Activated CD8-positive, alpha-beta memory T cell treated with anti-CD3 and anti-CD28 coated beads, Interleukin-2, amount 10 ng/mL, durations not matched to agents 7 days and 5 days (primary cell): ENCODE measurements at places on chromosomes 11 and 22. TPM values are rescaled to one million over a fixed set of nuclear protein-coding genes. Genes with fewer than 3 reads are reported as not detected.

Gene SIAE
- total RNA-seq = 4.1 TPM

Gene PPFIBP2
- 7.8 TPM for total RNA-seq

Gene OR8G1
- not detected for total RNA-seq

Gene CCDC81
- 0.16 TPM for total RNA-seq

Gene DNAJB13
- total RNA-seq = 0.29 TPM

Gene SCGB1A1
- not detected for total RNA-seq

- H3K36me3 ChIP-seq = peaks cover 6% of the 10 kb centered on the region
- H3K4me3 ChIP-seq = no peak overlapping the region
Measured at GRCh38 chr11:18540207-18541009, 13.7 kb upstream of the TSG101 start.

GRCh38 chr22:42719656-42720262 is 911 bp downstream of the A4GALT start:
- no peak for DNase-seq
- no peak overlapping the region for H3K27ac ChIP-seq
- H3K4me3 ChIP-seq = peak overlapping the region; percentile 49
- H3K4me1 ChIP-seq = peaks cover 28% of the 10 kb centered on the region
- H3K27me3 ChIP-seq = peaks cover 58% of the 10 kb centered on the region
- no peaks in the 10 kb centered on the region for H3K36me3 ChIP-seq

DNA sequence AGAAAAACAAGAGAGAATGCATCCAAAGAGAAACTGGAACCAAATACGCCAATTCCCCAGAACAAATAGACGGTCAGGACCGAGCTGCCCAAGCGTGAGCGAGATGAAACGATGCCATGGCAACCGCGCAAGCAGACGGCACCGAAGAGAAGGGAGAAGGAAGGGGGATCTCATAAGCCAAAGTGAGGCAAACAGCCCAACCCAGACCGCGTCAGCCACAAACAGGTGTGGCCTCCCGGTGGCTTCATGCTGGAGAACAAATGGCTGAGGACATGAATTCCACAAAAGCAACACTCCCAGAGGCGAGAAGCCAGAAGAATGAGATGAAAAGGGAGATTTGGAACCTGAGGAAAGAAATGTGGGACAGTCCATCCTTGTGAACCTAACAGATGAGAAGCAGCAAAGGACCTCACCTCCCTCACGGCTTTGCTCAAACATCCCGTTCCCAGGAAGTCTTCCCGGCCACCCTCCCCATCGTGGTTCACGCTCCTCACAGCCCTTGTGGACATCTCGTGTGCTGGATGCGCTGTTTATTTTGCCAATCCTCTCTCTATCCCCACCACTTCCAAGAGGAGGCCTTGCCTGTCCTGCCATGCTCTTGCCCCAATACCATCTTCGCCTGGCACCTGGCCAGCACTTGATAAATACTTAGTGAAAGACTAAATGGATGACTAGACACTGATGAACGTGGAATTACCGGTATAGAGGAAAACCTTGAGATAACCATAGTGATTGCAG is 89.1 kb upstream of the RTL6 start:
- no peak for DNase-seq
- H3K27ac ChIP-seq = no peak overlapping the region
- no peaks in the 10 kb centered on the region for H3K36me3 ChIP-seq
- peaks cover 31% of the 10 kb centered on the region for H3K27me3 ChIP-seq

DNA sequence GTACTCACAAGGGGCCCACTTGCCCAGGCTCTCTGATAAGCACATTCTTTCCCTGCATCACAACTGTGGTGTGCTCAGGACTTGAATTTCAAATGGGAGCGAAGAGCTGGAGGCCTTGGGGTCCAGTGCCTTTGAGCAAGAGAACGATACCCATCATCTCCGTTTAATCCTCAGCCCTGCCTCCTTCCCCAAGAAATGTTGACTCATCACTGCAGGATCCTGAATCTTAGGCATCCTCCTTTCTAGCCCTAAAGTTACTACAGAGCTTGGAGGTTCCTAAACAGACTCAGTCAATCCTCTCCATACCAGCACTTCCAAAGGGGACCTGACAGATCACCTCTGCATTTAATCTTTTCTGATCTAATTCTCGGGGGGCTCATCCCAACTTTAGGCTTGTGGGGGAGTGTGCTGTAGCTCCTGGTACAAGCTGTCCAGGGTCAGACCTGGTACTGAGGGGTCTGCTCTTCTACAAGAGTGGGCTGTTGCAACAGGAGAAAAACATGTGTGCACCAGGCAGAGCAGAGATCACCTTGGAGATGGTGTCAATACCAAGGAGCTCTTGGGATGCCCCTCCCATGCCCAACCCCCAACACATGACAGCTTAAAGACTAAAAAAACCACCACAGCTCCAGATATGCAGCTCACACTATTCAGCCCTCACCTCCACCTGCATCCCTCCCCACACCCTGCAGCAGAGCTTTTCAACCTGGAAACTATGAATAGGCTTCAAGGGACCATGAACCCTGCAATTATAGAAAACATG is 3.9 kb upstream of the PRG2 start:
- H3K4me3 ChIP-seq = no peak overlapping the region
- no peak for DNase-seq
- H3K27me3 ChIP-seq = no peaks in the 10 kb centered on the region
- H3K36me3 ChIP-seq = no peaks in the 10 kb centered on the region
- H3K4me1 ChIP-seq = no peaks in the 10 kb centered on the region

DNA sequence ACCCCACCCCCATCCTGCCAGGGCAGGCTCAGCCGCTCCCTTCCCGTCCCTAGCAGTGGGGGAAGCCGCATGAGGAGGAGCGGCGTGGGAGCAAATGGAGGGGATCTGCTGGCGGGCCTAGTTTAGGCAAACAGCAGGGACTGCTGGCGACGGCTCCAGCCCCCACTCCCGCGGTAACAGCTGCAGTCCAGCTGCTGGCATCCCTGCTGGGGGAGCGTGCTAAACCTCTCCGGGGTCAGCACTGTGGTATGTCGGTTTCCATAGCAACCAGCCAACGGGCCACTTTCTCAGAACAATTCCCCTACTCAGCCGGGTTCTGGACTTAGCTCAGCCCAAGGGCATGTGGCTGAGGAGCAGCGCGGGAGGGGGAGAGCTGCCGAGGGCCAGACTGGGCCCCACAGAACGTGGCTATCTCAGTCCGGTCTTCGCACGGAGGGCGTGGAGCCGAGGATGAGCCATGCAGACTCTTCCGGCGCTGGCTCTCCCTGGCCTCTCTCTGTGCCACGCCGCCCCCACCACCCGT is 98.8 kb downstream of the PKNOX2 start:
- no peak for DNase-seq
- no peaks in the 10 kb centered on the region for H3K36me3 ChIP-seq
- H3K27me3 ChIP-seq = peaks cover 40% of the 10 kb centered on the region
- H3K4me3 ChIP-seq = no peak overlapping the region
- H3K27ac ChIP-seq = no peak overlapping the region

DNA sequence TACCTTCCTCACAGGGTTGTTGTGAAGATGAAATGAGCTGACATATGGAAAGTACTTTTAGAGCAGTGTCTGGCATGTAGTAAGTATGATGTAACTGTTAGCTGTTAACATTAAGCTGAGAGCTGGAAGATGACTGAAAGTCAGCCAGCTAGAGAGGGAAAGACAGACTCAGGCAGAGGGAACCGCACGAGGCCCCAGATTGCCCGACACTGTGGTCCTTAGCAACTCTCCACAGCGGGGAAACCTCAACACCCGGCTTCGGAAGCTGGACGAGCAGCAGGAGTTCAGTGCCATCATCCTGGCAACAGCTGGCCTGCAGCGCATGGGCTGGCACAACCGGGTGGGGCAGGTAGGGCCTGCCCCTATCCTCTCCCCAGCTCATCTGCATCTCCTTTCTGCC is 6.5 kb downstream of the HMBS start:
- DNase-seq = no peak
- peaks cover 47% of the 10 kb centered on the region for H3K4me1 ChIP-seq
- peak overlapping the region; percentile 1 for H3K4me3 ChIP-seq
- H3K27ac ChIP-seq = peak overlapping the region; percentile 51
- H3K27me3 ChIP-seq = peaks cover 2% of the 10 kb centered on the region
- H3K36me3 ChIP-seq = peaks cover 34% of the 10 kb centered on the region

DNA sequence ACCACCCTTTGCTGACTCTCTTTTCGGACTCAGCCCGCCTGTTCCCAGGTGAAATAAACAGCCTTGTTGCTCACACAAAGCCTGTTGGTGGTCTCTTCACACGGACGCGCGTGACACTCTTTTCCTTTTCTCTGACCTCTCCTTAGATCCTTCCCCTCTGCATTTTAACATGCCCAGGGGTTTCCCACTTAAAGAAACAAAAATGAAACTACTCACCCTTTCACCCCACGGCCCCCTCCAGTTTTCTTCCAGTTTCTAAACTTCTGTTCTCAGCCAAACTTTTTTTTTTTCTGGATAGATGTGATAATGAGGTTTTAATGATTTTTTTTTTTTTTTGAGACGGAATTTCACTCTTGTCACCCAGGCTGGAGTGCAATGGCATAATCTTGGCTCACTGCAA is 32.8 kb upstream of the NUP50 start:
- H3K4me3 ChIP-seq = no peak overlapping the region
- H3K36me3 ChIP-seq = peaks cover 36% of the 10 kb centered on the region
- no peak for DNase-seq
- H3K4me1 ChIP-seq = peaks cover 28% of the 10 kb centered on the region
- peaks cover 2% of the 10 kb centered on the region for H3K27me3 ChIP-seq

- no peak overlapping the region for H3K27ac ChIP-seq
- no peaks in the 10 kb centered on the region for H3K4me1 ChIP-seq
- no peak for DNase-seq
- peaks cover 5% of the 10 kb centered on the region for H3K27me3 ChIP-seq
Measured at GRCh38 chr11:8543278-8543677, 50.8 kb downstream of the STK33 start.
